Activated T-cell treated with anti-CD3 and anti-CD28 coated beads, Interleukin-2, amount 50 U/mL, for 72 hours (primary cell): ENCODE measurements at places on chromosomes 11 and 22.

DNA sequence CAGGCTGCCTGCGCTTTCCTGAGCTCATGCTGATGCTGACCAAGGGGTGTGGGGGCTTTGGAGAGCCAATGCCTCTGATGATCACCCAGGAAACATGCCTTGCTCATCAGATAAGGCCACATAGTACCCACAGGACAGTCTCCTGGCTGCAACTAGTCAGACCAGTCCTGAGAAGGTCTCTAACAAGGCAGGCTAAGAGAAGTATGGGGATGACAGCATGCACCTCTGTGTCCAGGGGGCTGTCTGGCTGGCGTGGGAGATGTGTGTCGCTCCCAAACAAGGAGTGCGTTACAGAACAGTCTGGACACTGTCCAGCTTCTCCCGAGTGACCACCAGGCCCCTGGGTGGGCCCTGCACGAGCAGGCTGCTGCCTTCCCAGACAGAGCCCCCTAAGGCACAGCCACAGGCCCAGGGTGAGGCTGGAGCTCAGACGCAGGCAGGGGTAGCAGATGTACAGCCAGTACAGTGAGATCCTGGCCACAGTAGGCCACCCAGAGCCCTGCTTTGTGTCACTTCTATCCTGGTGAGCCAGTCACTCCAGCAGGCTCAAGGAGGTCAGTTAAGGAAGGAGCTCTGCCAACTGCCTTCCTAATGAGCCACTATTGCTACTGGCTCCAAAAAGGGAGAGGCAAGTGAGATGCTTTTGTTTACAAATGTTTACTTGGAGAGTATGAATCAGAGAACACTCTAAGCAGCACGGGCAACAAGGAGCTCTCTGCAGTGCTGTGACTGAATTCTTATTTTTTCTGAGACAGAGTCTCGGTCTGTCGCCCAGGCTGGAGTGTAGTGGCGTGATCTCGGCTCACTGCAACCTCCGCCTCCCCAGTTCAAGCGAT is 66.0 kb upstream of the CLTCL1 start:
- DNase-seq, result no peak

DNA sequence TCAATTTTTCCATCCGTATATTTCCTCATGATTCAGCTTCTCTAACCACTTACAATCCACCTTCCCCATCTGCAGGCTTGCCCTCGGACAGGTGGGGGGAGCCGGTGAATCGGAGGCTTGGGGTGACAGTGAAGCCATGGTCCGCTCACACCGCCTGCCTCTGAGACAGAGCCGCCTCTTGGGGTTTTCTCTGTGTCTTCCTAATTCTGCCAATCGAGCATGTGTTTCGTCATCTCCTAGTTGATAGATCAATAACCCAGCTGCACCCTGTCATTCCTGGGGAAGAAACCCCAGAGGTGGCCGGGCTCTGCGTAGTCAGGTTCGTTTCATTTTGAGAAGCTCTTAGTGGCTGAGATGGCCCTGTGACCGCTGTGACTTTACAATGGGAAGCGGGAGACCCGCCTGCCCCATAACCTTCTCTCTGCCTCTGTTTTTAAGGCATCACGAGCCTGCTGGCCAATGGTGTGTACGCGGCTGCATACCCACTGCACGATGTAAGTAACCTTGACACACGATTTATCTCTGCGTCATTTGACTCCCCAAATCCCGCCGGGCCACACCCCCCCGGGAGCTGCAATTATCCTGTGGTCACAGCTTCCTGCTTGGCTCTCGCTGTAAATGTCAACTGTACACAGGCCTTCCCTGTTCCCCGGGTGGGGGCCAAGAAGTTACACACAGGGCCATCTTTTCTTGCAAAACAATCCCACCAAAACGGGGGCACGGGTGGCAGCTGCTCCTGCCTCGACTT is 33.3 kb downstream of the ANO1 start:
- DNase-seq, result no peak

DNA sequence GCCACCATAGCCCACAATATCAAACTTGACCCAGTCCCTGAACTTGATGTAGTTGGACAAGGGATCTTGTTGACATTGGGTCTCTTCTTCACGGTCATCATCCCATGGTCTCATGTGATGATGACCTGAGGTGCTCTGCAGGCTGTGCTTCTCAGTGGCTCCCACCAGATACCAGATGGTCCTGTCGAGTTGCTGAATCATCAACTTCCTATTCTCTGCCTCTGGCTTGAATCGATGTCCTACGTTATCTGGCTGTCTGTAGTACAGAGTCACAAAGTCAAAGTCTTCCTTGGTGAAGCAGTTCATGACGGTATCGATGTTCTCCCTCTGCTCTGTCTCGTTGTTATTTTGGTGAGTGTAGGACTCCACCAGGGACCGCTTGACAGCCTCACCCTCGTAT is 145.7 kb upstream of the ALDH3B2 start:
- DNase-seq, result no peak

- no peak for DNase-seq
These were observed 6.9 kb downstream of the SMPD1 start for GRCh38 chr11:6397156-6397555.
